Mesenteric fat pad (tissue), 1 donor: ENCODE measurements at places on chromosomes 16 and 17. TPM values are rescaled to one million over a fixed set of nuclear protein-coding genes. Genes with fewer than 3 reads are reported as not detected.

CHD9NB gene
- 0.48 TPM for total RNA-seq

NRN1L gene
- total RNA-seq, result not detected

ASGR1 gene
- total RNA-seq, result 2.2 TPM

OR4D1 gene
- total RNA-seq, result not detected
